ENCODE measurements at places on chromosomes 5 and 9. TPM values are rescaled to one million over a fixed set of nuclear protein-coding genes. Genes with fewer than 3 reads are reported as not detected.

DNA sequence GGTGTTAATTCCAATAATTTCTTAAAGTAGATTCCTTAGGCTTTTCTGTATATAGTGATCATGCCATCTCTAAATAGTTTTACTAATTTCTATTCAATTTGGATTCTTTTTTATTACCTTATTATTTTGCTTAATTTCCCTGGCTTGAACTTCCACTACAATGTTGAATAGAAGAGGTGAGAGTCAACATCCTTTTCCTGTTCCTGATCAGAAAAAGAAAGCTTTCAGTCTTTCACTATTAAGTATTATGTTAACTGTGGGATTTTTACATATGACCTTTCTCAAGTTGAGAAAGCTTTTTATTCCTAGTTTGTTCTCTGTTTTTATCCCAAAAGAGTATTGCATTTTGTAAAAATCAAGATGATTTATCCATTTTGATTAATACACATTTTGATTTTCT is 574.5 kb upstream of the TLE4 start:
- no peaks in the 10 kb centered on the region for H3K27me3 ChIP-seq
- DNase-seq, result no peak
- H3K36me3 ChIP-seq, result no peaks in the 10 kb centered on the region

Gene OXCT1
- total RNA-seq, result 23.7 TPM

Gene MED22
- total RNA-seq, result 63.6 TPM

GRCh38 chr9:14326264-14326826 is 12.4 kb upstream of the NFIB start:
- H3K27me3 ChIP-seq, result no peaks in the 10 kb centered on the region
- no peaks in the 10 kb centered on the region for H3K36me3 ChIP-seq
- H3K27ac ChIP-seq, result no peak overlapping the region
- no peak for DNase-seq

Gene NR5A1
- not detected for total RNA-seq

- H3K4me3 ChIP-seq, result no peak overlapping the region
- H3K27ac ChIP-seq, result no peak overlapping the region
- H3K36me3 ChIP-seq, result no peaks in the 10 kb centered on the region
Measured at GRCh38 chr5:175219366-175219765, 224.6 kb downstream of the DRD1 start.

- no peak for DNase-seq
- no peak overlapping the region for H3K27ac ChIP-seq
- no peaks in the 10 kb centered on the region for H3K27me3 ChIP-seq
- no peaks in the 10 kb centered on the region for H3K4me1 ChIP-seq
Measured at GRCh38 chr5:68749631-68750030, 344.2 kb upstream of the SLC30A5 start.

GRCh38 chr5:170631466-170632195 is 127.8 kb downstream of the KCNIP1 start:
- H3K27ac ChIP-seq, result no peak overlapping the region
- no peaks in the 10 kb centered on the region for H3K27me3 ChIP-seq
- H3K4me1 ChIP-seq, result peaks cover 21% of the 10 kb centered on the region
- DNase-seq, result no peak

- no peak for DNase-seq
- H3K27ac ChIP-seq, result no peak overlapping the region
- no peak overlapping the region for H3K4me3 ChIP-seq
Measured at GRCh38 chr9:98933185-98933584, 10.5 kb upstream of the COL15A1 start.

DNA sequence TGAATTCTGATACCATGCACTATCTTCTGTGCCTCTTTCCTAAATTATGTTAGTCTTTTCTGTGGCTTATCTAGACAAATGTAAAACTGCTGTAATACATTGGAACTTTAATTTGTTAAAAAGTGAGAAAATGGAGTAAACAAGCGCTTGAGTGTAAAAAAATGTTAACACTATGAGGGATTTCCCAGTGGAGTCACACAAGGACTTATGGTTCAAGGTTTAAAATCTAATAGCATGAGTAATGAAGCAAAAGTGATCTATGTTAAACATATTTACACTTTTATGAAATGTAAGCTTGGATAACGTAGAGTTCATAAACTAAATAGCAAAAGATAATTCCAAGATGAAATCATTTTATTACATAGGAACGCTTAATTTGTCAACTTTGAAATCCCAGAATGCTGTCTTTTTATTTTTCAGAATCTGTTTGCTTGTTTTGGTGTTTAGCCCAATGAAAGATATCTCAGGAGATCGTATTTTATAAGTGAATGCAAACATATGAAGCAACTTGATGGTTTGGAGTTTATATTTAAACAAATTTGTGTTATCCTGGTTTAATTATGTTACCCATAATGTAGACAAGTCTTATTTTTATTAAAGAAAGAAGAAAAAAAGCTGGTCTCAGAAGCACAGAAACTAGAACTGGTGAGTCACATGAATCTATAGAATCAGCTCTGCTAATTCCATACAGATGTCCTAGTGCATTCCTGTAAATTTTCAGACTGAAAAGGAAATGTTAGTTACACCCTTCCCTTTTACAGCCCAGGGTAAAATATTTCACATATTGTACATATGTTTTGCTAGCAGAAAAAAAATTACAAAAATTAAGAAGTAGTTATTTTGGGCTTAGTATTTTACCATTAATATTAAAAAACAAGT is 34.2 kb upstream of the FBN2 start:
- H3K36me3 ChIP-seq, result no peaks in the 10 kb centered on the region
- H3K27ac ChIP-seq, result no peak overlapping the region
- DNase-seq, result no peak
- no peaks in the 10 kb centered on the region for H3K27me3 ChIP-seq
- no peaks in the 10 kb centered on the region for H3K4me1 ChIP-seq

GRCh38 chr5:39068099-39068498 is 6.1 kb downstream of the RICTOR start:
- no peaks in the 10 kb centered on the region for H3K27me3 ChIP-seq
- H3K4me3 ChIP-seq, result no peak overlapping the region
- no peak overlapping the region for H3K27ac ChIP-seq

DNA sequence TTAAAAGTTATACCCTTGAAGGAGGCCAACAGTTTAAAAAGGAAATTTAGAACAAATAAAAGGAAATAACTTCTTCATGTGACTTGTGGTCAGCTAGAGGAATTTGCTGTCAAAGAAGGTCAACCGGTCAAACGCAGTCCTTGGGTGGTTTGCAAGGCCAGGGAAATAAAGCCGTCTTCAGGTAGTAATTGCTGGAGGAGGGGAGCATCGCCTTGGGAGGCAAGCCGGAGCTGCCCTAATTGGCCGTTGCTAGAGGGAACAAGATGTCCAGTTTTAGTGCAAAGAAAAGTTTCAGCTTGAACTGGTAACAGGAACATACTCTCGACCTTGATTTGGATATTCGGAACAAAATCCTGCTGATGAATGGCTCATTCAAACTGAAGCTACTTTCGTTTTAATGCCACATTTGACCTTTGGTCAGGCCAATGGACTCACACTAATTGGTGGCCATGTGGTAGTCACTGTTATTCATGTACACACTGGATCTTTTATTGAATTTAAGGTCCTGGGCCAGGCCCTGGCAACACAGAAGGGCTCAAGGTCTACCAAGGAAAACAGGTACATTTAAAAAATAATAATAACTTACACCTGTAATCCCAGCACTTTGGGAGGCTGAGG is 47.0 kb upstream of the MYO10 start:
- H3K27me3 ChIP-seq, result no peaks in the 10 kb centered on the region
- DNase-seq, result no peak
- no peaks in the 10 kb centered on the region for H3K4me1 ChIP-seq

- no peak overlapping the region for H3K4me3 ChIP-seq
- no peak overlapping the region for H3K27ac ChIP-seq
- H3K27me3 ChIP-seq, result no peaks in the 10 kb centered on the region
Measured at GRCh38 chr5:15566306-15566705, 66.3 kb downstream of the FBXL7 start.

Data from tibial nerve (tissue), 4 donors.